ENCODE measurements at places on chromosomes 13 and 19. TPM values are rescaled to one million over a fixed set of nuclear protein-coding genes. Genes with fewer than 3 reads are reported as not detected.

DNA sequence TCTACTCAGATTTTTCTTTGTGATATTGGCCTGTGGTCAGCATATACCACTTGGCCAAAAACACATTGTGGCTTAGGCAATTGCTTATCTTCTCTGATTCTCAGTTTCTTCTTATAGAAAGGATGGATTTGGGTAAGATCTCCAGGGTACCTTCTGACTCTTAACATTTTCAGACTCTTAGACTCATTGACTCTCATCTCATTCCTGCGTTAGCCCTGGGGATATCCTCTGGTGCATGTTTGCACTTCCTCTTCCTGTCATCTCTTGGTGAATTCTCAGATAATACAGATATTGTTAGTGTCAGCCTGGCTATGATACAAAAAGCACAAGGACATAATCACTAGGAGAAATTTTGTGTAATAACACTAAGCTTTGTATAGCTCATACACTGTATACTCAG lies 492.5 kb upstream of the GPC6 start:
- no peak for DNase-seq

DNA sequence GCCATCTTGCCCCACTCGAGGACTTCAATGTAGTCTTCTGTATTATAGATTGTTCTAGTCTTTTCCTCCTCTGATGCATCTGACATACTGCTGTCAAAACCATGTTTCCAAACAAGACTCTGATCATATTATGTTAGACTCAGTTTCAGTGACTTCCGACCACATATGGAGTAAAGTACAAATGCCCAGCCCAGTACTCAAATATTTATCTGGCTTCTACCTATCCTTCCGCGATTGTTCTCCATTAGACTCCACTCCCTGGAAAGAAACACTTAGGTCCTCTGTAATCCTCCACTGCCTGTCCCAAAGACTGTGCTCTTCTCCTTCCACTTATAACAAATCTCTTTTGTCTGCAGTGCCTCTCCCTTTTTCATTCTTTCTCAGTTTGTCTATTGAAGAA lies 439.5 kb downstream of the EFNB2 start:
- DNase-seq = peak; percentile 41

DNA sequence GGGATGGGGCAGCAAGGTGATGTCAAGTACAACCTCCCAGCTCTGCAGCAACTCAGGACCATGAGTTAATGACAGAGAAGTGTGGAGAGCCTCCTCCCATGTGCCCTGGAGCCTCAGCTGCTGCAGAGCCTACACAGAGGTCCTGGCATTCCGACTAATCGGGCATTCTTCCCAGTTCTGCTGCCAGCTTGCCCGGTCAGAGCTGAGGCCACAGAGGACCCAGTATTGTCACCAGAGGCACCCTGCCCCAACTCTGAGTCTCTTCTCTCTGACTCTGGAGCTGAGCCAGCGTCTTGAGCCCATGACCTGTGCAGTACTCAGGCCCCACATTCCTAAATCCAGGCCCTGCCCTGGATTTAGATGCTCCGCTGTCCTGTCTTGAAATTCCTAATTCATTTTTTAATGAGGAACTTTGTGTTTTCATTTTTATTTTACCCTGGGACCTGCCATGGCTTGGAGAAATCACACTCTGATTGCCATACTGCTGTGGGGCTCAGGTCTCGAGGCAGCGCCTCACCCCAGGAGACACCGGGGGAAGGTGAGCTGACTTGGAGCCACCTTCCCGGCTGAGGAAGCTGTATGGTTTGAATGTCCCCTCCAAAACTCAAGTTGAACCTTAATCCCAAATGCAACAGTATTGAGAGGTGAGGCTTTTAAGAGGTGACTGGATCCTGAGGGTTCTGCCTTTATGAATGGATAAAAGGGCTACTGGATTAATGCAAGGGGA lies 144.9 kb upstream of the ZNF507 start:
- no peak for DNase-seq

GRCh38 chr19:53103234-53104203 lies at the start of gene ZNF160:
Gene ZNF160, minus strand, starts transcription at chr19:53103422. Its CDS starts 17,146 bp downstream, at chr19:53086276.
- DNase-seq = peak; percentile 99

DNA sequence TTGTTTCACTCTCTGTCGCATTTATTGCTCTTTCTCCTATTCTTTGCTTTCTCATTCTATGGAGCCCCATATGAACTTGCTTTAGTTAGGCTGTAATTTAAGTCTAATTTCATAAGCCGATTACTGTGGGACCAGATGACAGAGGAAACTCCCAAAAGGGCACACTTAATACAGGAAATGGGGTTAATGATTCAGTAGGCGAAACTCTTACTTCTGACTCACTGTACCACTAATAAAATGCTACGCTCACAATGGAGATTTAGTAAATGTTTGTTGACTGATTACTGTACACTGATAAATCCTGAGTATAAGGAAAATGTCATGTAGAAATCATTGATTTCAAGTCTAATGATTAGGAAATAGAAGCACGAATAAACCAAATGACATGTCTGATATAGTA lies 276.4 kb downstream of the KLF5 start:
- no peak for DNase-seq

DNA sequence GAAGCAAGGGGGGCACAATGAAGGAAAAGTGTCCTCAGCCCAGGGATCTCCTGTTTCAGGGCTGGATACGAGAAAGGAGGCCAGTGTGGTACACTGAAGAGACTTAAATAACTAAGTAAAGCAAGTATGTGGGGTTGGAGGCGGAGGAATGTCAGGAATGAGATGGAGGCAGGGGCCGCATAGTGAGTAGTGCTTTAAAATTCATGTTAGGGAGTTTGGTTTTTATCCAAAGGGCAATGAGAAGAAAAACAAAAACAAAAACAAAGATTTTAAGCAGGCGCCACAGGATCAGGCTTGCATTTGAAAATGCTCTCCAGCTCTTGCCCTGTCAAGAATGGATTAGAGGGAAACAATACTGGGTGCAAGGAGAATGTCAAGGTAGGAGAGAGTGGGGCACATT lies 273.4 kb downstream of the DCLK1 start:
- no peak for DNase-seq

DNA sequence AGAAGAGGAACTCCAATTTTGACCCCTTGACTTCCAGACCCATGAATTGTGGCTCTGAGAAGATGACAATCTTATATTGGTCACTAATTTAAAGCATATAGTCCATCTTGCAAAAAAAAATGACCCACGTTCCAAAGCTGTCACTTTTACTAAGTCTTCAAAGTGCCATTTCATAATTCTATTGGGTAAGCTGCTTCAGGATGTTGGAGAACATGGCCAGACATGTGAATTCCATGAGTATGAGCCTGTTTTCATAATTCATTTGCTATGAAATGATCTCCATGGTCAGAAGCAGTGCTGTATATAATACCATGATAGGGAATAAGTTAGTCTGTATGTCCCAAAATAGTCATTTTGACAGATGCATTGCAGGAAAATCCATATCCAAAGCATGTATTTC lies 1787.3 kb downstream of the SLITRK5 start:
- no peak for DNase-seq

MBD3L3 gene
- not detected for total RNA-seq

C5AR1 gene
- 0.48 TPM for total RNA-seq

SRRM5 gene
- 1.0 TPM for total RNA-seq

All from Caco-2 (cell line).